Activated CD4-positive, alpha-beta T cell treated with anti-CD3 and anti-CD28 coated beads, Interleukin-2, amount 50 U/mL, for 4 hours (primary cell): ENCODE measurements at places on chromosomes 12 and 14.

- DNase-seq = no peak
Observed at GRCh38 chr12:5614256-5614655, 182.3 kb downstream of the NTF3 start.

- DNase-seq = no peak
Observed at GRCh38 chr14:21449899-21450216, 6.1 kb downstream of the CHD8 start.

GRCh38 chr14:59698793-59699192 is 122.2 kb upstream of the CCDC175 start:
- no peak for DNase-seq

DNA sequence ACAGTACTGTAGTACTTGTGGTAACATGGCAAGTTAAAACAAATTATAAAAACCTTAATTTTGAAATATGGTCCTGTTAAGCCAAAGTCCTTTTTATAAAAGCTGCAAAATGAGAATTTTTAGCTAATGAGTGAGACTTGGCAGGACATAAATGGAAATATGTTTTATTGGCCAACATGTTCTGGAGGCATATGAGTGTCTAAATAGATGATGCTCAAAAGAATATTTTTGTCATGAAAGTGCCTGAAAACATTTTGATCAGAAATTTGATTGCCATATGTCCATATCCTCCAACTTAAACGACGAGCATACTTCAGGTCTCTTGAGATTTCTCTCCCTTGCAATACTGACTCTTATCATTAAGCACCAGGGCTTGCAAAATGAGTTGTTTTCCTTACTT is 972.6 kb downstream of the TMTC2 start:
- no peak for DNase-seq

GRCh38 chr14:76131071-76131965 is 20.4 kb upstream of the GPATCH2L start:
- DNase-seq = no peak

GRCh38 chr12:26239122-26239851 is 43.9 kb downstream of the SSPN start:
- no peak for DNase-seq

- no peak for DNase-seq
Observed at GRCh38 chr12:116677202-116677661, 60.6 kb downstream of the SPRING1 start.

- no peak for DNase-seq
Observed at GRCh38 chr12:46089414-46090162, 99.2 kb upstream of the SCAF11 start.

DNA sequence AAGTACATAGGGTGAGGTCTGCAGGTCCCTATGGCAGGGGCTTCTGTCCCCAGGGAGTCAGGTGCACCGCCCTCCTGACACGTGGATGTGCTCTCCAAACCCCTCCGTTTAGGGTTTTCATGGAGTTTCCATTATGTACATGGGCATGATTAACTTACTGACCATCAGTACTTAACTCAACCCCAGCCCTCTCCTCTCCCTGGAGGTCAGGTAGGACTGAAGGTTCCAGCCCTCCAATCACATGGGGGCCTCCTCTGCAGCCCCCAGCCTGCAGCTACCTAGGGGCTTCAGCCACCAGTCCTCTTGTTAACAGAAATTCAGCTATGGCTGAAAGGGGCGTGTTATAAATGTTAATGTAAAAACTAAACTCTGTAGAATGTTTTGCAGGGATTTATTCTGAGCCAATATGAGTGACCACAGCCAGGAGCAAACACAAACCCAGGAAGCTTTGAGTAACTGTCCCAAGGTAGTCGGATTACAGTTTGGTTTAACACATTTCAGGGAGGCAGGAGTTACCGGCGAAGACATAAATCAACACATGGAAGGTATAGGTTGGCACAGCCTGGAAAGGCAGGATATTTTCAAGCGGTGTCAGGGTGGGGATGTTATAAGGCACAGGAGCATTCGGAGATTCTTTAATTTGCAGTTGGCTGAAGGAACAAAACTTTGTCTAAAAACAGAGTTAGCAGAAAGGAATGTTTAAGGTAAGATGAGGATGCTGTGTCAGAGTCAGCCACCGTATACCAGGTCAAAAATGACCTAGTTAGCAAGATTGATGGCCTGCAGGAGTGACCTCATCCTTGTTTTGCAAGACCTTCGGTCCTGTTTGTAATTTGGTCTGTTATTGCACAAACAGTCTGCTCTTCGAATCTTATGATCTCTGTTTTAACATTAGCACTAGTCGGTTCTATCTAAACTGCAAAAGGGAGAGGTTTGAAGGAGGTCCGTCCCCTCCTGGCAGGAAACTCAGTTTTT is 75.2 kb downstream of the TNFAIP2 start:
- DNase-seq = no peak

GRCh38 chr12:3744229-3744901 is 8.5 kb downstream of the CRACR2A start:
- DNase-seq = no peak

- no peak for DNase-seq
Observed at GRCh38 chr12:108650083-108650482, 16.4 kb upstream of the SELPLG start.

- no peak for DNase-seq
Observed at GRCh38 chr14:79949906-79950305, 261.4 kb downstream of the DIO2 start.

GRCh38 chr12:6538420-6539313 is 4.3 kb downstream of the GAPDH start:
- no peak for DNase-seq

- no peak for DNase-seq
Observed at GRCh38 chr14:75067212-75067611, 2.2 kb upstream of the ZC2HC1C start.

DNA sequence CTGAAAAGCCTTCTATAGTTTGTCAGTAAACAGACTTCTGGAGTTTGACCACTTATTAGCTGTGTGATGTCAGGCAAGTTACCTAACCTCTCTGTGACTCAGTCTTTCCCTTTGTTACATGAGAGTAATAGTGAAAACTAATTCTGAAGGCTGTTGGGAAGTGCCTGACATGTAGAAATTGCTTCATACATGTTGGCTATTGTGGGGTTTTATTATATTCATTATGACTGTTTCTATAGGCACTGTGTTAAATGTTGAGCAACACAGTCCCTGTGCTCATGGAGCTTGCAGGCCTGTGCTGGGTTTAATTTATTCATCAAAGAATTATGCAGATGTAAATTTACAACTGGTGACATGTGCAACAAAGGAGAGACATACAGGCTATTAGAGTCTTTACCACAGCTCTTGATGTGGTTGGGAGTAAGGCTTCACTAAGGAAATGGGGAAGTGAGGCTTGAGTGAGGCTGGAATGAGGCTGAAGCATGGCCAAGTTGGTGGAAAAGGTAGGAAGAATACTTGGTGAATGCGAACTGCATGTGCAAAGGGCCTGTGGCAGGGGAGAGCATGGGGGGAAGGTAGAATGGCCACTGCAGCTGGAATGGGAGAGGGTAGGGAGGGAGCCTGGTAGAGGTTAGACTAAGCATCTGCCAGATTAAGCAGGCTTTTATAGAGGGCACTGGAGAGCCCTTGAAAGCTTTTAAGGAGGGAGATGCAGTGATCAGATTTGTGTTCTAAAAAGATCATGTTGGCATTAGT is 236.4 kb upstream of the CRY1 start:
- no peak for DNase-seq

GRCh38 chr14:39722547-39723273 is 290.5 kb upstream of the FBXO33 start:
- DNase-seq = no peak

- no peak for DNase-seq
Observed at GRCh38 chr12:129230995-129231394, 377.7 kb downstream of the GLT1D1 start.

GRCh38 chr12:129152351-129153104 is 299.2 kb downstream of the GLT1D1 start:
- DNase-seq = no peak

DNA sequence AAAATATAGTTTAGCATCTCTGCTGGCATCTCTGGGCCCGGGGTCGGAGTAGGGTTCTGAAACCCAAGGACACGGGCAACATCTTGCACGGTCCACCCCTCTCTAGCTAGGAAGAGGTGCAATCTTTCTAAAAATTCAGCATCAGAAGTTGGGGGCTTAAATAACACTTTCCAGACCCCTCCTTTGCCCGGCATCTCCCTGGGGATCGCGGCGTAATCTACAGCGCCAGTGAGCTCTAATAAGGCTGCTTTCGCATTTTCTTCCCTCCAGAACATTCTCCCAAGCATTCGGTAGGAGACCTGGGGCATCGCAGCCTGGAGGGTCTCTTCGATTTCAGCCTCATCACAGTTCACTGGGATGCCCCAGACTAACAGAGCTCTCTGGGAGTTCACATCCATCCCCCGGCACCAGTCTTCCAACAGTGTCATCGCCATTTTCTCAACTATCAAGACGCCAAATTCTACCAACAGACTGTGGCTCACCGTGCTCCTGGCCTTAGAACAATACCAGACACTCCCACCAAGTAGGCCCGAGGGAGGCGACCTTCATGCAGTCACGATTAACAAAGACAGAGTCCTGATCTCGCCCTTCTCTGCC is 880 bp downstream of the PNMA1 start:
- no peak for DNase-seq

DNA sequence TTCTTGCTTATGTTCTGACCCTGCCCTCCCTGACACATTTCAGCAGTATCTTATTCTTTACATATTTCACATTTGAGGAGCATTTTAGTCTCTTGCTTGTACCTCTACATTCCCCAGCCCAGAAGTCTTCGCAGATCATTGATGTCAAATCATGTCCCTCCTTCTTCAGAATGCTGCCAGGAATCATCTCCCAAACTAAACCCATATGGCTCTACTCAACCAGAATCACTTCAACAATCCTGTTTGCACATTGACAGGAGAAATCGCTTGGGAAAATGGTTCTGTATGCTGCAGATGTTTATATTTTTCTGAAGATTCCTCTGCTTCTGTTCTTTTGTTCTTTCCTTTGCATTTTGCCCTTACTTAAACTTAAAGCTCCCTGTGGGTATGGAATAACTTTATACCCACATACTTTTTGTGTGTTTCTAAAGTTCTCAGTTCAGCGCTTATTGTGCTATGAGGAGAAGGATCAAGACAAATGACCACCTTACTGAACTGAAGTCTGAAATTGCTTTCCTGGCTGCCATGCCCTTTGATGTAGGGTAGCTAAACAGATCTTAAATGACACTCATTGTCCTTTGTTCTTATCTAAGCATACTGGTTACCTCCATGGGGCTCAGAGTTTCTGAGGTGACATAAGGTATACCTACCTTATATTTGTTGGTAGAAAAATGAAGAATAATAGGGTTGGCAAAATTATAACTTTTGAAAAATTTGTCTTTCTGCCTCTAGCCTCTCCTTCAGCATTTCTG is 134.6 kb downstream of the SLC25A21 start:
- no peak for DNase-seq

- DNase-seq = no peak
Observed at GRCh38 chr14:53934778-53935414, 21.7 kb downstream of the BMP4 start.

DNA sequence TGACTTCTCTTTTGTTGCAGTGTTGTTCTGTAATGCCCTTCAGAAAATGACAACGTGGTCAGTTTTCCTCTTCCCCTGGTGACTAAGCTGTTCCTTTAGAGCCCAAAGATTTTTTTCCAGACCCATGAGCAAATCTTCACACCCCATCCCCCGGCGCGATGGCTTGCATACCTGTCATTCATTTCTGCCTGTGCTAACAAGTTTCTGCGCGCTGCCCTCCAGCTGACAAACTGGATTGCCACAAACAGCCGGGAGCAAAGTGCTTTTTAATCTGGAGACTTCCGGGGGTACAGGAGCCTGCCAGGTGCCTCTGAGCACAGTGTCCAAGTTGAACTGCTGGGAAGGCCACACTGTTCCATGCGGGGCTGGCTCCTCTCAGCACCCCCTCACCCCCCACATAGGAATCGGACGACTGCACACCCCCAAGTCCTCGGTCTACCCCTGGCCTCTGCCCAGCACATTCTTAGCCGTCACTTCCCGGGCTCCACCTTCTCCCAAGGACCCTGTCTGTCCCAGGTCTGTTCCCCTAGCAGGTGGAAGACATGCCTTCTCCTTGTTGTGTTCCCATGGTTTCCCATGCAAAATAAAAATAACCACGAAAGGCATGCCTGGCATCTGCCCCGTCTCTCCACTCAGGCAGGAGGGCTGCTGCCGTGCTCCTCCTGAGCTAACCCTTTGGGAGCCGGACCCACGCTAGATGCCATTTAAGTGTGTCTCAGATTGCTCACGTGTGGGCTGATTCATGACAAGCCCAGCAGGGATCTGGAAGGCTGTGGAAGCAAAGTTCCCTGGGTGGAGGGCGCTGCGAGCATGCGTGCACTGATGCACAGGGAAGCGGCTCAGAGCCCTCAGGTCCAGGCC is 14.1 kb downstream of the RILPL1 start:
- DNase-seq = no peak

- DNase-seq = peak; percentile 72
Observed at GRCh38 chr14:106039400-106039799, 513.0 kb downstream of the TMEM121 start.

GRCh38 chr14:102085948-102086708 is 716 bp downstream of the HSP90AA1 start:
- DNase-seq = peak; percentile 55

- DNase-seq = no peak
Observed at GRCh38 chr12:43551971-43552559, at the start of gene ADAMTS20. ADAMTS20 (minus strand) TSS chr12:43552203; CDS start chr12:43551921, 282 bp downstream.

GRCh38 chr14:32764131-32764530 is 174.5 kb upstream of the NPAS3 start:
- DNase-seq = no peak
